ENCODE measurements at places on chromosomes 4 and X.

DNA sequence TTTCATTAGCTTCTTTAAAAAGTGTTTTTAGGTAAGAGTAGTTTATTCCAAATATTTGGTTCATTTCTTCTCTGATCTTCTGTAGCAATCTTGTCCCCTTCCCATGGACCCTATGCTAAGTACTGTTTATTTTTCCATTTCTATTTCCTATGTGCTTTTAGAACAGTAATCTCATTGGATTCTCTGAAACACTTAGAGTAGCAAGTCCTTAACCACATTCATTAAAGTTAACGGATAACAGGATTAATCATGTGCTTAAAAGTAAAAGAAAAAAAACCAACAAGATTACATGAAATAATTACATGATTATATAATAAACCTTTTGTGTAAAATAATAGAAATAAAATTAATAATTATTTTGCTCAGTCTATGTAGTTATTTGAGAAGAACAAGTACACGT lies 929.7 kb downstream of the C4orf33 start:
- DNase-seq = no peak

- DNase-seq = no peak
Observed at GRCh38 chr4:73754934-73755333, 14.6 kb downstream of the CXCL8 start.

GRCh38 chr4:116023049-116023448 lies 909.6 kb upstream of the NDST4 start:
- DNase-seq = no peak

GRCh38 chrX:75642811-75643361 lies 120.0 kb upstream of the ZDHHC15 start:
- no peak for DNase-seq

GRCh38 chr4:118352843-118353533 lies at the start of gene PRSS12:
TSS of gene PRSS12 (minus strand) at chr4:118353003. CDS start at chr4:118352720, 283 bp downstream.
- peak; percentile 38 for DNase-seq

GRCh38 chrX:108439426-108439942 lies at the start of gene COL4A5:
TSS of gene COL4A5 (plus strand) at chrX:108439838. CDS start at chrX:108440126, 288 bp downstream.
- DNase-seq = no peak

DNA sequence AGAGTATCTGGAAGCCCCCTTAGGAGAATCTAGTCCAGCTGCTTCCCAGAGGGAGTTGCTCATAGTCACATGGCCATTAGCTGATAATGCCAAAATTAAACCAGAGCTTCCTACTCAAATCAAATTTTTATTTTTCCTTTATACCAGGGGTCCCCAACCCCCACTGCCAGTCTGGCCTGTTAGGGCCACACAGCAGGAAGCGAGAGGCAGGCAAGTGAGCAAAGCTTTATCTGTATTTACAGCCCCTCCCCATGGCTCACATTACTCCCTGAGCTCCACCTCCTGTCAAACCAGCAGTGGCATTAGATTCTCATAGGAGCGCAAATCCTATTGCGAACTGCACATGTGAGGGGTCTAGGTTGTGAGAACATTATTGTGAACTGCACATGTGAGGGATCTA lies 19.2 kb upstream of the TNIP3 start:
- DNase-seq = no peak

DNA sequence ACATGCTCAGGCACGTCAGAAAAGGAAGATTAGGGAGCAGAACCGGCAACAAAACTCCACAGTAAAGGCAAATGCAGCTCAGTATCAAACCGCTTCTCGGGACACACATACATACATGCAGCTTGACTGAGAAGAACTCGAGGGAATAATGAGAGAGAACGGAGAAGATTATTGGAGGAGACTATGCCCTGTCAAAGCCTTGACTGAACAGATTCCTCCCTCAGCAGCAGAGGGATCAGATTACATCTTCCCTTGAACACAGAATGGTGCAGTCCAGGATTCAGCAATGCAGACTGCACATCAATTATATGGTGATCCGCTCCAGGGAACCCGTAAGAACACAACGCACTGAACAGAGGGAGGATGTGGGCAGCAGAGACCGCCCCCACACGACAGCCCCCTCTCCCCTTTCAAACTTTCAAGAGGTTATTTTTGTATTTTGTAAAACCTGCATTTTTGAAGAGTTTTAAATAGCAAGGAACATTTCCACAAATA lies 183.2 kb downstream of the FBXW7 start:
- peak; percentile 22 for DNase-seq

DNA sequence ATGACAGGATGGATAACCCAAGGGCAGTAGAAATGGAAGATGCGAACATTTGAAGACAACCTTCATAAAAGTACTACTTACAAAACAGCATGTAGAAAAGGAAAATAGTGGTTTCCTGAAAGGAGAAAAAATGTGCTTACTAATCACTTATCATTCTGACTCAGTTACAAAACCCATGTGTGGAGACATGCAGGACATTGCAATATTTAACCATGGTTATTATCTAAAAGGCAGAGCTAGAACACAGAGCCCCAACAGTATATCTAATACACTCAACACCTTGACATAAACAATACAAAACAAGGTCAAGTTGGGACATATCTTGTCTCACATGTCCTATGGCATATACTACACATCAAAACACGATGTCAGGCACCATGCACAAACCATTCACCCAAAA lies 55.9 kb downstream of the EIF4E start:
- no peak for DNase-seq

GRCh38 chr4:140112576-140112975 lies 41.4 kb downstream of the MAML3 start:
- no peak for DNase-seq

DNA sequence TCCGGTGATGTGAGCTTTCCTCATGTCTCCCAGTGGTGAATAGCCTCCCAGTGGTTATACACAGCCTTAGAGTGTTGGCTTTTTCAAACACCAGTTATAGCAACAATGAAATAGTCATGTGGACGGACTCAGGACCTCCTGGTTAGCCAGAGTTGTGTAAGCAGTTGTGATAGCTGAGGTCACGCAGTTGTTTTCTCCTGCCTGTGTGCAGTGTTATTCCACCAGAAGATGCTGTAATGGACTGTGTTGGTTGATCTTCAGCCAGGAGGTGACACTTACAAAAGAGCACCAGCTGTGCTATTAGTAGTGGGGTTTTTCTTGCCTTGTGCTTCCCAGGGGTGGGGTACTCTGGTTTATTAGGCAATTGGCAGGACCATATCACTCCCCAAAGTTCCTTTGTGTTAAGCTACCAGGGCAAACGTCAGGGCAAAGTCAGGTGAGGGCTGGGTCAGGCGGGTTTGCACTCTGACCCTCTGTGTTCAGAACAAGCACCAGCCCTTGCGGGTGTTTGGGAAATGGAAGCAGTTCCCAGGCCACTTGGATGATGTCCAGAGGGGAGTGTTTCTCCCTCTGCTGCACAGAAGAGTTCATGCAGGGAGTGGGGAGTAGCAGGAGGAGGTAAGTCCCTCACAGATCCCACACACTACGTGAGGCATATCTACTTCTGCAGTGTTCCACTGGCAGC lies 252.6 kb downstream of the TMEM47 start:
- no peak for DNase-seq

GRCh38 chrX:136779346-136779781 lies 1.4 kb downstream of the ARHGEF6 start:
- no peak for DNase-seq

DNA sequence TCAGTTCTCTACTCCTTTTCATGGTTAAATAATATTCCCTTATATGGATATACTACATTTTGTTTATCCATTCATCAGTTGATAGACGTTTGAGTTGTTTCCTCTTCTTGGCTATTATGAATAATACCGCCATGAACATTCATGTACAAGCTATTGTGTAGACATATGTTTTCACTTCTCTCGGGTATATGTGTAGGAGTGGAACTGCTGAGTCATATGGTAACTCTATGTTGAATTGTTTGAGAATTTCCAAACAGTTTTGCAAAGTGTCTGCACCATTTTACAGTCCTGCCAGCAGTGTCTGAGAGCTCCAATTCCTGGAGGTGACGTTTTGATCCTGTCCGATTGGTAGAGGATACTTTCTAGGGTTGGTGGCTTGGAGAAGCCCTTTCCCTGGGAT lies 23.6 kb downstream of the PLAC1 start:
- DNase-seq = no peak

GRCh38 chr4:87118421-87118820 lies 102.0 kb downstream of the KLHL8 start:
- no peak for DNase-seq

- no peak for DNase-seq
Observed at GRCh38 chrX:2934715-2935710, 5.9 kb upstream of the ARSD start.

- DNase-seq = no peak
Observed at GRCh38 chrX:56618323-56618722, 54.9 kb downstream of the UBQLN2 start.

- DNase-seq = no peak
Observed at GRCh38 chrX:42967681-42968300, 189.8 kb upstream of the PPP1R2C start.

DNA sequence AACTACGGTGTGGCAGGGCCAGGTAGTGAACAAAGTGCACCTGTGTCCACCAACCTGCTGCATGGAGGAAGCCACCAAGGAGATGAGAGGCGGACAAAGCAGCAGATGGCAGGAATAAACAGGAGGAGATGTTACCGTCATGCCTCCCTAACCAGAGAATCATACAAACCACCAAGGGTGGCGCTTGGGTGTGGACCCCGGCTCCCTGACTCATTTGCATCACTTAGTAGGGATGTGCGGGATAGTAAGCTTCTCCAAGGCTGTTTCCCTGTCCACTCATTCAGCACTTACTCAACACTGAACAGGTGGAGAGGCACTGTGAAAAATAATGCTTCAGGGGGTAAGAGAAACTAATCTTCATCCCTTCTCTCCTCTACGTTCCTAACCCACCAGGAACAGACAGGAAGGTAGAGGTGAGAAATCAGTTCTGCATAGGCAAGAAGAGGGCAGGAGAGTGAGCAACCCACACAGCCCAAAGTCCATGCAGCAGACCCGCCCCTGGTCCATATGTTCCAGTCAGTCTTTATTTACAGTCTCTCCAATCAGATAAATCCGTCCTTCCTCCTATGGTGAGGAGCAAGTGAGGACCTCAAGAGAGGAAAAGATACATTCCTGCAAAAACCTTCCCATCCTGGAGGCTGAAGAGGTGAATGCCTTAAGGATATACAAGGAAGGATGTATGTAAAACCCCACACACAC lies 34.0 kb downstream of the QDPR start:
- no peak for DNase-seq

GRCh38 chr4:112451831-112452230 lies 64.1 kb downstream of the NEUROG2 start:
- DNase-seq = no peak

- no peak for DNase-seq
Observed at GRCh38 chrX:154058214-154058997, 38.7 kb upstream of the IRAK1 start.

- no peak for DNase-seq
Observed at GRCh38 chr4:116387937-116388474, 697.4 kb downstream of the TRAM1L1 start.

DNA sequence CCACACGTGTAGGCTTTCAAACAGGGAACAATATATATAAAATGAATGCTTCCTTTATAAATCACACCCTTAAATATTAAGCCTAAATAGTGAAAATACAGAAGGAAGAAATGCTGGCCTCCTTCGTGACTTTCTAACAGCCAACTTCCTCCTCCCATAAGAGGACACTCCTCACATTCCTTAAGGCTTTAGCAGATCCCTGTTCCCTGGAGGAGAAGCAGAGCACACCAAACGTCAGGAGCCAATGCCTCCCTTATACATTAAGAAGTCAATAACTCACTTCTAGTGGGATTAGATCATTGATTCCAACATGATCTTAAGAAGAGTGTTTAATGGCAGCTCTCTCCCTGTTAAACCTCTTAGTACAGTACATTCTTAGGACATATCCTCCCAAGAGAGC lies 108.4 kb upstream of the FAM241A start:
- DNase-seq = no peak

DNA sequence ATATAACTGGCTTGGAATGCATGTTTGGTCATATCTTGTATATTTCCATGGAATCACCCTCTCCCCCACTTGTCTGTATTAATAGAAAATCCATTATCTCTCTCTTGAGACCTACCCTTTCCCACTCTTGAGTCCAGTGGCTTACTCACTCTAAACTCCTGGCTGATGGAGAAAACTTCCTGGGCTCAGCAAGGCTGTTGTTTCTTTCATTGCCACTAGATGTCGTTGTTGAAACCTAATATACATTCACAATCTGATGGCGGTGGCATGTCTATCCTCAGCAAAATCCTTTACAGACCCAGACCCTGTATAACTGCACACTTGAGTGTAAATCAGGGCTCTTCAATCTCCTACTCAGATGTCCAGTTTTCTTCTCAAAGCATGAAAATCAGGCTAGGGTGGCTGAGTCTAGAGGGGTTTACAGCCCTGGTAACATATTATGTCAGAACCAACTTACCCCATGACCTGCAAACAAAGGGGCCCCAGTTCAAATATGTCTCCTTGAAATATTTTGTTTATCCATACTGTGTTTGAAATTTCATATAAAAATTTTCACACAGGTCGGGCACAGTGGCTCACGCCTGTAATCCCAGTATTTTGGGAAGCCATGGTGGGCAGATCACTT lies 70.0 kb upstream of the FAM241A start:
- DNase-seq = no peak

DNA sequence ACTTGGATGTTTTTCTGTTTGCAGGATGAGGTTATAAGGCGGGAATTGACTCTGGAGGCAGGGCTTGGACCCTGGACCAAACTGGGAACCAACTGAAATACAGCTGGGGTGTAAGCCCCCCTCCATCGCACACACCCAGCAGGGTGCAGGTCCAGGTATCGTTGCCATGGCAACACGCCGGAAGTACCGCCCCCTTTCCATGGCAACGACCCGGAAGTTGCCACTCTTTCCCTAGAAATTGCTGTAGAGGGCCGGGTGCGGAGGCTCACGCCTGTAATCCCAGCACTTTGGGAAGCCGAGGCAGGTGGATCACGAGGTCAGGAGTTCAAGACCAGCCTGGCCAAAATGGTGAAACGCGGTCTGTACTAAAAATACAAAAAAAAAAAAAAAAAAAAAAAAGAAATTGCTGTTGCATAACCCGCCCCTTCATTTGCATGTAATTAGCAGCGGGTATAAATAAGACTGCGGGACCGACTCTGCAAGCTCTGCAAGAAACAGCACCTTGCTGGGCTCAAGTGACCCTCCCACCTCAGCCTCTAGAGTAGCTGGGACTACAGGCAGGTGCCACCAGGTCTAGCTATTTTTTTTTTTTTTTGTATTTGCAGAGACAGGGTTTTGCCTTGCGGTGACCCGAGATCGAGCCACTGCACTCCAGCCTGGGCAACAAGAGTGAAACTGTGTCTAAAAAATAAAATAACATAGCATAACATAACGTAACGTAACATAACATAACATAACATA lies 139.6 kb downstream of the CRLF2 start:
- no peak for DNase-seq

DNA sequence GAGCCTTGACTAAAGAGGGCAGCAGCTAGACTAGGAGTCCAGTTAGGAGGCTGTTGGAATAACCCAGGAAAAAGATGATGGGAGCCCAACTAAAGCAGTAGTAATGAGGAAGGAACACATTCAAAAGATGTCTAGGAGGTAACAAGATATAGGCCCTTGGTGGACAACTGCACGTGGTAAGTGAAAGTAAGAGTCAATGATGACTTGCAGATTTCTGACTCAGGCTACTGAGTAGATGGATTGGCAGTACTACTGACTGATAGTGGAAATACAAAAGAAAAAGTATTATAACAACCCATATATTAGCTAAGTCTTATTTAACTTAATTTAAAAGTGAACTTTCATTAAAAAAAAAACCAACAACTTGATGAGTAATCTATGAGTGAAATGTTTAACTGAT lies 74.0 kb downstream of the PAK3 start:
- DNase-seq = no peak

- no peak for DNase-seq
Observed at GRCh38 chrX:9337046-9337445, 127.8 kb upstream of the TBL1X start.

- no peak for DNase-seq
Observed at GRCh38 chrX:55490121-55490520, 473 bp upstream of the USP51 start.

- no peak for DNase-seq
Observed at GRCh38 chr4:166091912-166092510, 219.0 kb downstream of the TLL1 start.

All from activated CD8-positive, alpha-beta memory T cell treated with anti-CD3 and anti-CD28 coated beads, Interleukin-2, amount 50 U/mL, for 4 hours (primary cell).